ENCODE measurements at places on chromosomes 3 and 15.

DNA sequence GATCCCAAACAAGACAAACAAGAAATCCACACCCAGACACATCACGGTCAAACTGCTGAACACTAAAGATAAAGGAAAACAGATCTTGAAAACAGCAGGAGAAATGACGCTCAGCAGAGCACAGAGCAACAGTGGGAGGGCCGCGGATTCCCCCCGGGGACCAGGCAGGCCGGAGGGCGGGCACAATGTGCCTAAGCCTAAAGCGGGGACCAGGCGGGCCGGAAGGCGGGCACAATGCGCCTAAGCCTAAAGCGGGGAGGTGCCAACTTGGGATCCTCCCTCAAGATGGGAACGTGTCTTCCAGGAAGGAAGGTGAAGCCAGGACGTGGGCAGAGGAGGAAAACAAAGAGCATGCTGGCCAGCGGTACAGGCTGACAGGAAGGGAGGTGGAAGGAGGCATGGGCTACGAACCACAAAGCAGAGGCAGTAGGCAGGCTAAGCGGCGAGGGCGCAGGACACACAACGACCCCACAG, 31.1 kb downstream of the CYFIP1 start:
- no peak for DNase-seq

DNA sequence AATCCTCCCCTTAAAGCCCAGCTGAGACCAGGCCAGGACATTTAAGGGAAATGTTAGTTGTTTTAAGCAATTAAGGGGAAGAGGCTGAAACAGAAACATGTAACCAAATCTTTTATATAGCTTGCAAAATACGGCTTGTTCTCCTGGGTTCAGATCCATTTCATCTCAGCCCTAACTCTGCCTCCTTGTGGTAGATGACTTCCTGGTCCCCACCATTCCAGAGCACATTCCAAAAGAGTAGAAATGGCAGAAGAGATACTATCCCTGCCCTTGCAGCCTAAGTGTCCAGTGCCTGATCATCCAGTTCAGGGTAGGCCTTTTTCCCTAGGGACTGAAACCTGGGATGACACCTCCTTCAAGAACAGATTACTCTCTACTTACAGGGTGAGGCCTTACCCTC, 266.2 kb upstream of the VEPH1 start:
- no peak for DNase-seq

DNA sequence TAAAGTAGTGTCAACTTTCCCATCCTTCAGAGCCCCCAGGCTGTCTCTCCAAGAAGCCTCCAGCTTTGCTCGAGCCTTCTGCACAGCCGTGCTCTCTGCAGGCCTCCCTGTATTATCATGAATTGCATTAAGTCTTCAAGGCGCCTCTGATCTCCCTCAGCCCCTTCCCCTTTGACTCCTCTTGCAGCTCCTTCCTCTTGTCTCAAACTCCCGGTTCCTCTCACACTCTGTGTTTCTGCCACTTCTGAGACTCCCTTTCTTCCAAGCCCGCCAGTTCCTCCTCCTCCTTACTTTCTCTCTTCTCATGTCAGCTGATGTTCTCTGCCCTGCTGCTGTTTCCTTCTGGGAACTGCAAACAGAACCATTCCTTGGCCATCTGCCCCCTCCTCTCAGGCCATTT, 418.8 kb downstream of the EPHB1 start:
- DNase-seq: no peak

DNA sequence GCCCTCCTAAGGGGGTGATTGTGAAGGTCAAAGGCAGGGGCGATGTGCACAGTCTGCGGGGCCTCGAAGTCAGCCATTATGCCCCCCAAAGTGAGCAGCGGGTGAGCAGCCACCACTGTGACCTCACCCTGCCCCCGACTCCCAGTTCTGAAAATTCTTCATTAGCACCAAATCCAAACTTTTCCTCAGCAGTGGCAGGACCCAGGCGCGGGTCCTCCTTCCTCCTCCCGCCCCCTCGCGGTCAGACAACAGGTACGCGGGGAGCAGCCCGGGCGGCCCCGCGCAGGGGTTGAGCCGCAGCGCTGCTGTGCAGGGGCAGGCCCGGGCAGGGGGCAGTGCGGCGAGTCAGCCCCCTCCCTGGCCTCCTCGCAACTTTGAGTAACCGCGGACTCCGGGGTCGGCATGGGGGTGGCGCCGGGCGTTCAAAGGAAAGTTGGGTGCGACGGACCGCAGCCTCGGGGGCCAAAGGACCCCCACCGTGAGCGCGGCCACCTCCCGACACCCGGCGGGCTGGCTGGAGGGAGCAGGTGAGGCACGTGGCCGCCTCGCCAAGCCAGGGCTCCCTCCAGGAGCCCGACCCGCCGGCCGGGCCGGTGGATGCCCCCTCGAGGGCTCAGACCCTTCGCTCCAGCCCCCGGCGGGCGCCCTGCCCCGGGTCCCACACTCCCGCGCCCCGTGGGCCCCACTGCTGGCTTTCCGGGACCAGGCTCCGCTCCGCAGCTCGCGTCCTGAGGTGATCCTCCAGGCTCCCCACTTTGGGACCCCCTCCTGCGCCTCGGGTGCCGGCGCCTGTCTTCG, 49.4 kb upstream of the CCDC174 start:
- no peak for DNase-seq

- no peak for DNase-seq
Measured at GRCh38 chr3:191237047-191237882, 38.2 kb downstream of the OSTN start.

GRCh38 chr3:97815149-97815917, 6.5 kb upstream of the CRYBG3 start:
- DNase-seq: no peak

GRCh38 chr15:52105846-52106245, 6.7 kb downstream of the BCL2L10 start:
- no peak for DNase-seq

DNA sequence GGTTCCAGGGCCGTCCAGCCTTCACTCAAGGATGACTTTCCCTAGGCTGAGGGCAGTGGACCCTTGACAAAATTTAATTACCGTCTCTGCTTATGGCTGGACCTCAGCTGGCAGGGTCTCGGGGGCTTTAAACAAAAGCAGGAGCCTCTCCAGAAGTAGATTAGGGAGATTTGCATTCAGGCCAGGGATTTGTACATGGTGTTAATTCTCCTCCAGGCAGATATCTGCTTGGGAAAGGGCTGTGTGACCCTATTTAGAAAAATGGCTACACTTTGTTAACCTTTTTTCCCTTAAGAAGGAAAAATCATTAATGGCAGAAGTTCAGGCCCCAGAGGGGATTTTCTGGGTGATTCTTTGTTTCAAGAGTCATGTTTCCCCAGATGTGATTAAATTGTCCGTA, 329.1 kb upstream of the C2CD4B start:
- no peak for DNase-seq

GRCh38 chr3:86785386-86785785, 205.6 kb downstream of the VGLL3 start:
- no peak for DNase-seq

DNA sequence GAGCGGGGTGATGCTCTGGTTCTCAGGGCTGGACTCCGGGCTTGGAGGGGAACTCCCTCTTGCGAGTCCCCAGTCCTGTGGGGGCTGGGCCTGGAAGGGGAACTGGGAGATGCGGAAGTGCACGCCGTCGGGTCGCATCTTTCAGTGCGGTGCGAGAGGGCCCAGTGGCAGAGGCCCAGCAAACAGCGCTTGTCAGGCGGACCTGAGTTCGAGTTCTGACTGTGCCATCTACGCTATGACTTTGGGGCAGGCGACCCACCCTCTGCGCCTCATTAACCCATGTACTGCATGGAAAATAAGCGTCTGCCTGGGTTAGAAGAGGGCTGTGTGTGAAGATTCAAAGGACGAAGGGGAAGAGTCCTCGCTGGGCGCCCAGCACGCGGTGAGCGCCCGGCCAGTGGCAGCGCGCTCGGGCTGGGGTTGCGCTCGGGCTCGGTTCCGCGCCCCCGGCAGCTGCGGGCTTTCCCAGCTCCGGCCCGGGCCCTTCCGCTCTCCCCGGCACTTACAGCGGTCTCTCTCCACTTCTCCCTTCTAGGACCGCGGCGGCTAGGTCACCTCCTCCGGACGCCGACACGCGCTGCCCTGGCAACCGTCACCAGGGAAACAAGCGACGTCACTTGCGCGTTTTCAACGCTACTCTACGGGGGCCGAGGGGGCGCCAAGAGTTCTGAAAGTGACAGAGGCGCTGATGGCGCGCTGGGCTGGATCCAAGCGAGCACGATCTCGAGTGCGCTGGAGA, at the start of gene CCDC13:
Gene CCDC13, minus strand, starts transcription at position 584 of the 739 bp plus-strand sequence. CDS start 14,908 bp downstream, outside the sequence.
- DNase-seq: peak; percentile 85

DNA sequence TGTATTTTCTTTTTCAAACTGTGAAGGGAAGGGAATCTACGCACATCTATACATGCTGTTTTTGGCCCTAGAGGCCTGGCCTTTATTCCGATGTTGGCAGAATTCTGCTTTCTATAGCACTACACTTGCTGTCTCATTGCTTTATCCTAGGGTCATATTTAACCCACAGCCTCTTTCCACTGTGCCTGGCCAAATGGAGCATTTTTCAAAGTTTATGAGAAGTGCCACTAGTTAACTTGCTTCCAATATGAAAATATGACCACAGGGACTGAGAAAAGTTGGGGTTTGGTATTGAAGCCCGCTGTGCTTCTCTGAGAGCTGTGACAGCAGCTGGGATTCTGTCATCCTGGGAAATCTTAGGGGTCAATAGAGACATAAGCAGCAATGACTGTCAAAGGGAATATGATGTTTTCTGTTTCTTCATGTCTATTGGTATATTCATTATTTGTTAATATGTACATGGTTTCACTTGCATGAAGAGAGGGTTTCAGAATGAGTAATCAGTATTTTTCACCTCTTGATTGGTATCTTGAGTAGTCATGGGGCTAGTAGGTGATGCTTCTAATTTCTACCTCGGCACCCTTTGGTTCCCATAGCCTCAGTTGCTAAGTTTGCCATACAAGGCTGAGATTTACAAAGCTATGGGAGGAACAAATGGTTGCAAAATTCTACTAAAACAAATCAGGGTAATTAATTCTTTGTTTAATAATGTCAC, 275.8 kb upstream of the RBMS3 start:
- no peak for DNase-seq

- DNase-seq: no peak
Measured at GRCh38 chr3:15875016-15875689, 77.4 kb upstream of the ANKRD28 start.

DNA sequence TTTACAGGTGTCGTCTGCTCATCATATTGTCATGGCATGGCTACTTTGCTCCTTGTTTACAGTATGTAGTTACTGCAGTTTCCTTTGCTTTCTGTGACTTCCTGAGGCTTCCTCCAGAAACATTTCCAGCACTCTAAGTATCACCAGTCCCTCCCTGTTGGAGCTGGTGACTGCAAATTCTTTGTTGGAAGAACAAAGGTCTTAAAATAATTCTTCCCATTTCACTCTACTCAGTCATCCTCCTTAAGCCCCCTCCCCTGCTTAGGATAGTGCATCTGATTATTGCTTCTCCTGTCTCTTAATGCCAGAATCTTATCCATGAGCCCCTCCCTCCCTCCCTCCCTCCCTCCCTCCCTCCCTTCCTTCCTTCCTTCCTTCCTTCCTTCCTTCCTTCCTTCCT, 72.0 kb downstream of the C3orf38 start:
- DNase-seq: no peak

DNA sequence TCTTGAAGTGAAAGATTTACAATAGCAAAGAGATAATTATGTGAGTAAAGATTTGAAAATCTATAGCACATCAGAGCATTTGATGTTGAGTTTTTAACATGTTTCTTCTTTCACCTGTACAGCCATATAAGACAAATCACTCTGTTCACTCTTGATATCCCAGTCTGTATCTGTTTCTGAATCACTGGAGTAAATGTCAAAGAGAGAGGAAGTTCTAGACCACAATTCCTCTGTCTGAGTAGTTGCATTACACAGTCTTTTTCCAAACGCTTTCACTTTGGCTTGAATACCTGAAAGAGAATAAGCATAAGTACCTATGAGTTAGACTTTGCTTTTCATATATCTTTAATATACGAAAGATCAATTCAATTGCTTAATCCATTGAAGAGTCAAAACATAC, 9.9 kb downstream of the THAP10 start:
- no peak for DNase-seq

DNA sequence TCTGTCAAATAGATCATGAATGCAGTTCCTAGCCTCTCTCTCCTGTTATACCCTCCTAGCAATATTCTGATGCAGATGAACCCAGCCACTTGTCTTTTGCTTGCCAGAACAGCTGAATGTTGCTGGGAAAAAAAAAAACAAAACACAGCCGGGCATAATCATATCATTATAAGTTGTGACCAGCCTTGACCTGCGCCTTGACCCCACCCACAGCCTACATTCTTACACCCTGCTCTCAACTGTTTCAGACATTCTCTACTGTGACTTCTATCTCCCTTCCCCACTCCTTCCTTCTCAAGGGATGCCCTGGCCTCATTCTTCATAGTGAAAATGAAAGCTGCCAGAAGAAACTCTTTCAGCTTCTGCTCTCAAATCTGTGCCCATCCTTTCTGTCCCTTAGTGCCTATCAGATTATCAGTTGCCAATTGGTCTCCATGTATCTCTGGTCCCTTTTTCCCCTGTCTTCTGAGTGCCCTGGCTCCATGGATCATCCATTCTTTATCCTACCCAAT, 389.1 kb upstream of the TPRG1 start:
- no peak for DNase-seq

DNA sequence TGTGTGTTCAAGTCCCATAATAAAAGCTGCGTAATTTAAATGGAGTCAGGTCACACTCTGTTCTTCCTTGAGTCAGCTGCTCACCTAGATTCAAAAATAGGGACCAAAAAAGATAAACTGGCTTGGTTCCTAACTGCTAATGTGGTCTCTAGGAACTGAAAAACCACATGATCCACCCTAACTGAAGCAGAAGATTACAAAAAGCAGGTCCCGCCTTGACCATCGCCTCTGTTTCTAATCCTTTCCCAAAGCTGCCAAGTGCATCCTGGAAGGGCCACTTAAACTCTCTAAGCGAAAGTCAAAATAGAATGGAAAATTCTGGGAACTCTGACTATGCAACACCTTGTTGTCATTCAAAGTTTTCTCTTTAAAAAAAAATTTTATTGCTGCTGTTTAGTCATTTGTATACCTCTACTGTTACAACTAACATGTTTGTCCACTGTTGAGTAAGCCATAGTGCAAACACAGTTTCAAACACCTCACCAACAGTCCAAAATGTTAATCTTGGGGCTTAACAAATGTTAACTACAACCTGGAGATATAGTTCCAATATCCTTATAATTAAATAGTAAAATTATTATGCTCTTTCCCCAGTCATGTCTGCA, 88.9 kb upstream of the THBS1 start:
- DNase-seq: no peak

GRCh38 chr15:31870328-31871165, 159.8 kb upstream of the CHRNA7 start:
- peak; percentile 86 for DNase-seq

- no peak for DNase-seq
Measured at GRCh38 chr15:69854001-69854400, 243.7 kb downstream of the TLE3 start.

Data from activated naive CD4-positive, alpha-beta T cell treated with anti-CD3 and anti-CD28 coated beads, Interleukin-2, amount 50 U/mL, for 72 hours (primary cell).